ENCODE measurements at places on chromosomes 1 and 21.

DNA sequence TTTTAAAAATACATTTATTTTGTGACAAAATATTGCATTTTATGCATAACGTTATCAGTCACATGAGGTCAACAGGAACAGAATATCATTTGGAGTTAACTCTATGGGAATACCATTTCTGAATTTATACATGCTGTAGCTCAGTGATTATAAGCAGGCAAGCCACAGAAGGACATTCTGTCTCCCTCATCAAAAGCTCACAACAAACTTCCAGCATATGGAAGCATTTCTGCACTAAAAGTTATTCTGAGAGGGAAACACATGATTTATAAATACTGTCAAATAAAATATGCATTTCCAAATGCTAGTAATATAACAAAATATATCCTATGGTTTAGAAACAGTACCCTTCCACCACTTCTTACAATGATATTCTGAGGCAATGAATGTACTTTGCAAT lies 854.1 kb upstream of the B3GALT2 start:
- no peak for DNase-seq

DNA sequence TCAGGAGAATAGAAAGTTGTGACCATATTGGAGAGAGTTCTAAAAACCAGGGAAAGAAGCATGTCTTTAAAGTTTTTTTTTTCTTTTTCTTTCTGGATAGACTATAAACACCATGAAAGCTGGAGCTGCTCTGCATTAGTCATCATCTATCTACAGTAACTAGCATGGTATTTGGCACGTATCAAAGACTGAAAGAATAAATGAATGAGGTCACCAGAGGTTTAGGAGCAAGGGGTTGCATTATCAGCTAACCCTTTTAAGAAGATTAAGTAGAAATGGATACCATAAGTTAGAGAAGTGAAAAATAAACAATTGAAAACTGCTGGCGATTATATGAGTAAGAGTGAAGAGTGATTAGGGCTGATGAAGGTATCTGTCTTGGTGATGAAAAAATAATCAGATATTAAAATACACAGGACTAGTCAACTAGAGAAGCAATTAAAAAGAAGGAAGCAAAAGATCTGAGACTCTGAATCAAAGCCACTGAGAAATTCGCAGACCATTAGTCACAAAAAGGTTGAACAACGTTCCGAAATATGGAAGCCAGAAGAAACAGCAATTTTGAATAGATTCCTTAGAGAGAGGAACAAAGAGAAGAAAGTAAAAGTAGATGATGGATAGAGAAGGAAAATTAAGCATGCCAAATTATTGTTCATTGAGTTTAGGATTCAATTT lies 536.4 kb downstream of the DPYD start:
- no peak for DNase-seq

DNA sequence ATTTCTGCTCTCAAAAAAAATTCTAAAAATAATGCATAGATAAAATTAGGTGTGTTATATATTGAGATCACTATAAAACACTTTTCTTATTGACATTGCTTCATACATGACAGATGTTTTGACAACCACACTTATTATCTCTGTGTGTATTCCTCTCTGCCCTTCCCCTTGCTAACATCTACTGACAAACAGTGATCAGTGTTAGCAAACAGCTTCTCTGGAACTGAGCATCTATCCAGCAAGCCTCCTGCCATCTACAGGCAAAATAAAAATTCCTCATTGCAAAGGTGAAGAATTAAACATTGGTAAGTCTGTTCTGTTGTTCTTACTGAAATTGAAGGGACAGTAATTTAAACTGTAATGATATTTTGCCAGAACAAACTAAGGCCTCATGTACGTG lies 2153.9 kb downstream of the NCAM2 start:
- DNase-seq: no peak

GRCh38 chr1:178048426-178048825 lies 45.5 kb upstream of the RASAL2 start:
- no peak for DNase-seq

DNA sequence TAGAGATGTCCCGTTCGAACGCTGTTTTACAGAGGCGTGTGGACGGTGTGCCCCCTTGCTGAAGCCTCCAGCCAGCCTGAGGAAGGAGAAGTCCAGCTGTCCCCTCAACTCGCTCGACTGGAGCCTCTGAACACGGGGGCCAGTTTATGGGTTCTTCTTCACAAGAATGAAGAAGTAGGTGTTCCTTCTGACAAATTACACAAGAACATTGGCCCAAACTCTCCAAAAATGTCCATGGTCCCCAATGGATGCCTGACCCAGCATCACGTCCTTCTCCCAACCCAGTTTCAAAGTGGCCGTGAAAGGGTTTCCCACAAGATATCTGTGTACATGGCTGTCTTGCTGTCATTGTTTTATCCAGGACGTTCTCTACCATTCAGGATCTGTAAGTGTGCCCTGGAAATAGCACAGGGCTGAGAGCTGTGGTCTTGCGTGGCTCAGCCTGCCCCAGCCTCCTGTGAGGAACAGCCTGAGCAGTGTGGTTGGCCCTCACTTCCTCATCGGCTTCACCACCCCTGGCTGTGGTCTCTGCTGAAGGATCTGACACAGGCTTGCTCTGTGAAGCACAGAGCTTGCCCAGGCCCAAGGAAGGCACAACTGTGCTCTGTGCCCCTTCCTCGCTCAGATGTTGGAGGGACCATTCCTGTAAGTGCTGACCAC lies 1.0 kb upstream of the S100B start:
- DNase-seq: no peak

DNA sequence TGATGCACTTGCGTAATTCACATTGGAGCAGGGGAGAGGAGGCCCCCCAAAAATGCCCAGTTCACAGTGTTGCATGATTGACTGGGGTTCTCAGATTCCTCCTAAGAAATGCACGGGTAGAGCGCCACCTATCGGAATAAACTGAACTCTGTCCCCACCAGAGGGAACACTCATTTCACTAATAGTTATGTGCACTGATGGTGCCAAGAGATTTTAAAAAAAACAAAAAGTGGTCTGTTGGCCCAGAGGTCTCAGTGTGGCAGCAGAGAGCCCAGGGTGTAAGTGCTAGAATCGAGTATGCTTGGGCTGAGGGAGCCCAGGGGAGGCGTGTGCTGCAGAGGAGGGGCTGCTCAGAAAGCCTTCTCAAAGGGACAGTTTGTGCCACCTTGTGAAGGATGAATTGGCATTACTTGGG lies 6.9 kb downstream of the PINK1 start:
- DNase-seq: peak; percentile 60

DNA sequence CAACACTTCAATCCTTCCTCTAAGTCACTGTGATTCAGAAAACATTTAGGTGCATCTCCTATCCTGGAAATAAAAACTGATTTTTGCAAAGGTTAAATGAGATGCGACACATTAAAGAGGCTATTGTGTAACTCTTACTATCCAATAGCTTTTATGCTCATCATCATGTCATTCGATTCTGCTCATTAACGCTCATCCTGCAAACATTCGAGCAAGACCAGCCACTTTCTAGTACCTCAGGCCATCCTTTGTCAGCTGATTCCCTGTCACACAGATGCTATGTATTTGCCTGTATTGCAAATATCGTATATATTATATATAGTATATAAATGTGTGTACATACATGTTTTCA lies 131.6 kb downstream of the TLR5 start:
- DNase-seq: no peak

GRCh38 chr1:54161495-54162168 lies 8.8 kb upstream of the CDCP2 start:
- DNase-seq: no peak

- DNase-seq: no peak
These were observed 4.0 kb downstream of the EPS8L3 start for GRCh38 chr1:109759513-109760334.

DNA sequence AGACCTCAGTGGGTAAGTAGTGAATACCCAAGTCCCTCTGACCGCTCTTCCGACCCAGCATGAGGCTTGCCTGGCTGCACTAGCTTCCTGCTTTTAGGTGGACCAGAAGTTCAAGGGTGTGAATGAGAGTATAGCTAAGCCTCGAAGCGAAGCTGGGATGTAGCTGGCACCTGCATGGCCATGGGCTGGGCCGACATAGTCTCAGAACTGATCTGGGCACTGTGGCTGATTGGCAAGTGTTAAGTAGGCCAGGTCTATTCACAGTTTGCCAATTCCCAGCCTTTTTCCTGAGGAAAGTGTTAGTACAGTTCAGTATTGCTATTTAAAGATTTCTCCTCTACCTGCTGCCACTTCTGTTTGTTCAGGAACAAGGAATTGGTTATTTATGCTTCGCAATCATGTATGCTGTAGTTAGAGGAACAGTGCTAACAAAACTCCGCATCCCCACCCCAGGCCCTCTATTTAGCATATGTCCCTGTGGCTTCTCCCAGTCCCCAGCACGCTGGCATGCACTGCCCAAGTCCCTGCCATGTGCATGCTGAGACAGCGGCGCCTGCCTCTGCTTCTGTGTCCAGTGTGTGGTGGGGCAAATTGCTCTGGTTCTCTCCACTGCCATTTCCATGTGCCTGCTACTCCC lies 16.3 kb downstream of the SPATA46 start:
- DNase-seq: no peak

GRCh38 chr1:91383456-91383855 lies 21.2 kb downstream of the HFM1 start:
- no peak for DNase-seq

DNA sequence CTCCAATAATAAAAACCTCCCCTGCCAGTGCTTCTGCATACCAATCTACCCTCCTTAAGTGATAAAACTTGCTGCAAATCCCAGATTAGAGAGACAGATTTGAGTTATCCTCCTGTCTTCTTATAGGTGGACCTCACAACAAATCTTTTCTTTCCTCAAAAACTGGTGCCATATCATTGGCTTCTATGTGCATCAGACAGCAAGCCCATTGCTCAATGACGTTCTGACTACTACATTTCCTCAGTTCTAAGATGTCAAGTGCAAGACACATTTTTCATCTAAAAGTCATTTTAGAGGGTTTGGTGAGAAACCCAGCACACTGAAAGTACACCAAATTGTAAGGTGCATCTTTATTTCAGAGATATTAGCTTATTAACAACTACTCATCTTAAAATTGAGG lies 107.8 kb upstream of the VAV3 start:
- no peak for DNase-seq

GRCh38 chr21:18894387-18894786 lies 490.8 kb upstream of the TMPRSS15 start:
- DNase-seq: no peak

DNA sequence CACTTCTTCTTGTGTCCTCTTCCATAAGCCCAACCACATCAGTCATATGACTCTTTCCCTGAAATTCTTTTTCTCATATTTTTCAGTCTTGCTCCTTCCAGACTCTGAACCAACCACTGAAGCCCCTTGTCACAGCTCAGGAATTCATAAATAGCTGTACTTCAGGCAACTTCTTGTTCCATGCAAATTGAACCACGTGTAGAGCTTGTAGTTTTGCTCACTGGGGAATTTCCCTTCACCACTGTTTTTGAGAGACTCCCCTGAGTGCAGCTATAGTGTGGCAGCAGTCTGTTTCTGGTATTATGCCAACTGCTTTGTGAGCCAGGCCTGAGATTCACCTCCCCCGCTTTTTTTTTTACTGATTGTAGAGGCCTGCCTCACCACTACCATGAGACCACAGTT lies 150.3 kb upstream of the SPAG17 start:
- peak; percentile 53 for DNase-seq

- no peak for DNase-seq
These were observed 35.1 kb downstream of the IL6R start for GRCh38 chr1:154440036-154440804.

- DNase-seq: no peak
These were observed 6.3 kb upstream of the CAMSAP2 start for GRCh38 chr1:200732438-200732837.

GRCh38 chr1:67683766-67684525 lies 1.1 kb upstream of the GADD45A start:
- DNase-seq: no peak

DNA sequence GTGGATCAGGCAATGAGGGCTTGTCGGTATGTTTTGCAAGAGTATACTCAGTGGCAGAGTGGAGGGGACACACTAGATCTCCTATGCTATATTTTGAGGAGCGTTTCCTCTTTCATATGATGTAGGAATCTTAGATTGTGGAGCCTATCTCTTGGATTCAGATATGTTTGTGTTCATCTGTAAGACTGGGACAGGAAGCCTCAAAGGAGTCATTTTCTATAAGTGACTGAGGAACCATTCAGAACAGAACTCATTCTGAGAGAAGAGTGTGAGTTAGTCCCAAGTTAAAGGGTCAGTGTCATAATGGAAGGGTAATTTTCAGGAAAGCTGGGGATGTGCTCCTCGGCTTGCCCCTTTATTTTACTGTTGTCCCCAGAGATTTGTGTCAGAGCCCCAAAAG lies 107.7 kb downstream of the PTGS2 start:
- DNase-seq: no peak

GRCh38 chr1:168752171-168752832 lies 23.3 kb upstream of the DPT start:
- DNase-seq: no peak

DNA sequence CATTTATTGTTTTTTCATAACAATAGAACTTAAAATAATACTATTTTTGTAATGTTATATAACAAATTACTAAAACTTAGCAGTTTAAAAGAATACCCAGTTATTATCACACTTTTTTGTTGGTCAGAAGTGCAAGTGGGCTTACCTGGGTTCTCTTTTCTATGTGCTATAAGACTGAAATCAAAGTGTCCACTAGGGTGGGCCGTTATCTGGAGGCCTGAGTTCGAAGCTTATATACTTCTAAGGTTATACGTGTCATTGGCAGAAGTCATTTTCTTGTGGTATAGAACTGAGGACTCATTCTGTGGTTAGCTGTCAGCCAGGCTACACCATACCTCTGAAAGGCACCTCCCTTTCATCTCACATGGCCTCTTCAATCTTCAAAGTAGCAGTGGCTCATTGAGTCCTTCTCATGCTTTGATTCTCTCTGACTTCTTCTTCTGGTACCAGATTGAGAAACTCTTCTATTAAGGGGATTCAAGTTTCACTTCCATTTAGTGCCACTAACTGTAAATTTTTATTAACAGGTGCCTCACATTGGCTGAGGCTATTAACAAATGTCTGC lies 414.3 kb downstream of the AMY1C start:
- DNase-seq: peak; percentile 7

DNA sequence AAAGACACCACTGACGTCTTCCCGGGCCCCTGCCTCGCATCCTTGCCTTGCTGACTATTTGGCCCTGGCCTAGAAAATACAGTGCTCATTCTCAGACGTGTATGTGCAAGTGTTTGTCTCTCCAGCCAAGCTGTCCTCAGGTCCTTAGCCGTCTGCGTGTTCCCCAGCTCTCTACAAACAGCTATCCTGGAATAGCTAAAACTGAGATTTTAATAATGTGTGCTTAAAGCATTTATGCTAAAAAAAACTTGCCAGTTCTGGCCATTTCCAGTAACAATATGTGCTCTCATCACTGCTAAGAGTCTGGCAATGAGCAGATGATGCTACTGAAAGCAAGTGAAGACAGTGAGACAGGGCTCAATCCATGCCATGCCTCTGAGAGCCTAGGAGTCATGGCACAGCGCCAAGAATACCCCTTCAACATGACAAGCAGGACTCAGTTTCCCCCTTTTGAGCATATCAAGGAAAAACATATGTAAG lies 55.7 kb downstream of the IRF2BP2 start:
- no peak for DNase-seq

GRCh38 chr1:21264898-21265297 lies 25.4 kb downstream of the ECE1 start:
- no peak for DNase-seq

- no peak for DNase-seq
These were observed 189.5 kb upstream of the C1orf174 start for GRCh38 chr1:4089421-4090175.

- peak; percentile 4 for DNase-seq
These were observed 3.0 kb upstream of the TMEM52 start for GRCh38 chr1:1921901-1922701.
